ENCODE measurements at places on chromosomes 2 and 18.

GRCh38 chr2:43724728-43725526, 48.7 kb upstream of the C1GALT1C1L start:
- no peak for DNase-seq

DNA sequence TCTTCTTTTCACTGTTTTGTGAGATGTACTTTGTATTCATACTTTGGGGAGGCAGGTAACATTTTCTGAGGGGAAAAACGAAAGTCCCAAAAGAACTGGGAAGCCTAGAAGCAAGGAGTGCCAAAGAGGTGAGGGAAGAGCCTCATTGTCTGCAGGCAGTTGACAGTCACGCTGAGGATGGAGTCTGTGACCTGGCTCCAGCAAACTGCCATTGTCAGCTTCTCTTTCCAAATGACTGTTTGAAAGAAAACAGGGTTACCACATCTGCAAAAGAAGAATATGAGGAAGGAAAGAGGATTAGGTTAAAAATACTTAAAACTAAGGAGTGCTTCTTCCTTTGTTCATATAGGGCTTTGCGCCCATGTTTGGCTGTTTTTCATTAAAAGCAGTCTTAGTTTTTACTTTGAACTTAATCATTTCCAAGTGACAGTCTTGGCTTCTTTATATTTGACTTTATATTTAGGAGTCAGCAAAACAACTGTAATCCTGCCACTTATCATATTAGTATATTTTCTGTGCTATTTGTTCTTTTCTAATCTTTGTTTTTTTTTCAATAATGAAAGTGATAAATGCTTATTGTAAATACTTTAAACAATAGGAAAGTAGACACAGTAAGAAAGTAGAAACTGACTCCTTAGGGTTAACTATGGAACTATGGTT, 35.0 kb downstream of the CERS6 start:
- DNase-seq = peak; percentile 64

DNA sequence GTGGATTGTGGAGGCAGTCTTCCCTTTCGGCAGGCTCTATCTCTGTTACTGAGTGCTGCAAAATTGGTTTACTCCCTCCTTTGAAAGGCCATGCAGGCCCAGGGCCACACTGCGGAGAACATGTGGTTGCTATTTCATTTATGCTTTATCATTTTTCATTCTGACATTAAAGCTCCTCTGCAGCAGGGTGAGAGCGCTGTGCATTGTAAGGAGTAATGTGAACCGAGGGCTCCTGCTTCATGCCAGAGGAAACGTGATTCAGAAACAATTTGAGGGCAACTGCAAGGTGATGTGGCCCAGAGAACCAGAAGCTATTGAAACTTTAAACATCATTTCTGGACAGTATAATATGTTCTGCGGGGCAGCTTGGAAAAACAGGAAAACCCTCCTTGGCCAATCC, 341.6 kb upstream of the NT5C1B start:
- no peak for DNase-seq

DNA sequence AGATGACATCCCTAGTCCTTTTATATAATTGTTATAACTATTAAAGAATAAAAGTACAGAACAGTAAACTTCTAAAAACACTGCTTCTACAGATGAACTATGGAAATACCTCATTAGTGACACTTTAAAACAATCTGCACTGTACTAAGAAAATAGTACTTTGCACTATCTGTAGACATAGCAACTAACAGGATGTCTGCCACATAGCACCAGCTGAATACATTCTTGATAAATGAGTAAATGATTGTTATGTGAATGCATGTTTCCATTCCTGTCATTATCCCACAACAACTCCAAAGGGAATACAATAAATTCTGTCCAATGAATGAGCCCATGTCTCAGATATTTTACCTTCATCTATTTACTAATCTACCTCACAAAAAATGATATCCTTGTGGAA, 115.3 kb upstream of the SLC35G4 start:
- no peak for DNase-seq

GRCh38 chr18:49206717-49207116, 253.7 kb downstream of the DYM start:
- peak; percentile 64 for DNase-seq

GRCh38 chr2:95057535-95058370, 32.2 kb downstream of the MAL start:
- no peak for DNase-seq

DNA sequence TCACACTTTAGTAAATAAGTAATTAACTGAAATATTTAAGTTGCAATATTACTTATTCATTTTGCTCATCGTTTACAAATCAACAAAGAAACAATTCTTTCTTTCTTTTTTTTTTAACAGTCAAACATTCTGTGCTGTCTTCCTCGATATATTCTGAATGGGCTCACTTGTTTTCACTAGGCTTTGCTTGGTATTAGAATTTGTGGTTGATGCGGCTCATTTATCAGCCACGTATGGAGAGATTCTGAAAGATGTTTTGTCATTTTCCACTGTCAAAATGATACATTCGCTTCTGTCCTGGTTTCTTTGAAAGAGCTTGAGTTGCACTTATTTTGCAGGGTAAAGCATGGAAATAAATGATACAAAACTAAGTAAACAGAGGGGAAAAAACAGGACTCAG, 323.7 kb downstream of the LRRTM1 start:
- DNase-seq = no peak

DNA sequence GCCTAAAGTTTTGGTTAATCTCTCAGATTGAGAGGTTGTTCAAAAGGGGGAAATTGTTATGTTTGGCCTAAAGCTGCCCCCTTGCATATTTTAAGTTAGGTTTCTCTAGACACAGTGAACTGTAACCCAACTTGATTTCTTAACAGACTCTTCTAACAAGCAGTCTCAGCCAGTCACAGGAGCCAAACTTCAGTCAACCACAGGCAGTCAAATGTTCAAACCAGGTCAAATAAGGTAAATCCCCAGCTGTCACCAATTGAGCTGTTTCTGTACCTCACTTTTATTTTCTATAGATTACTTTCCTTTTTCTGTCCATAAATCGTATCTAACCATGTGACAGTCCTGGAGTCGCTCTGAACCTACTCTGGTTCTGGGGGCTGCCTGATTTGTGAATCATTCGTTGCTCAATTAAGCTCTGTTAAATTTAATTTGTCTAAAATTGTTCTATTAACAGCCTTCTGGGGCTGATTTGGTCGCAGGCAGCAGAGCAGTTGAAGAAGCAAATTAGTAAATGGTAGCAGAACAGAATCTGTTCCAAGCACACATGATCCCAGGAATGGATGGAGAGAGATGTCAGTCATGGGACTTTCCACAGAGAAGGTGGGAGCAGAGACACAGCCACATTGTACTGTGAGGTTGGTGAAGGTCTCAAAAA, 16.4 kb upstream of the NFU1 start:
- DNase-seq = no peak

DNA sequence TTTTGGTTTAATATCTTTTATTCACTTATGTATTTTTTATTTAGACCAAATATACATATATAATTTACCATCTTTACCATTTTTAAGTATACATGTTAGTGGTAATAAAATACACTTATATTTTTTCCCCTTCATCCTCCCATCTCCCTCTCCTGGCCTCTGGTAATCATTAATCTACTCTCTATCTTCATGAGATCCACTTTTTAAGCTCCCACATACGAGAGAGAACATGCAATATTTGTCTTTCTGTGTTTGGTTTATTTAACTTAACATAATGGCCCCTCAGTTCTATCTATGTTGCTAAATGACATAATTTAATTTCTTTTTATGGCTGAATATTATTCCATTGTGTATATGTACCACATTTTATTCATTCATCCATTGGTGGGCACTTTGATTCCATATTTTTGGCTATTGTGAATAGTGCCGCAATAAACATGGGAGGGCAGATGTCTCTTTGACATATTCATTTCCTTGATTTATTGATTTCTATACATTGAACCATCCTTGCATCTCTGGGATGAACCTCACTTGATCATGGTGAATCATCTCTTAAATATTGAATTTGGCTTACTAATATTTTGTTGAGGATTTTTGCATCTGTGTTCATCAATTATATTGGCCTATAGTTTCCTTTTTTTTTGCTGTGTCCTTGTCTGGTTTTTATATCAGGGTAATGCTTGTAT, 41.5 kb upstream of the MEP1B start:
- no peak for DNase-seq

GRCh38 chr2:168244318-168244717, 3.1 kb downstream of the STK39 start:
- DNase-seq = no peak

- no peak for DNase-seq
These were observed 133.9 kb downstream of the ARHGAP15 start for GRCh38 chr2:143263066-143263625.

DNA sequence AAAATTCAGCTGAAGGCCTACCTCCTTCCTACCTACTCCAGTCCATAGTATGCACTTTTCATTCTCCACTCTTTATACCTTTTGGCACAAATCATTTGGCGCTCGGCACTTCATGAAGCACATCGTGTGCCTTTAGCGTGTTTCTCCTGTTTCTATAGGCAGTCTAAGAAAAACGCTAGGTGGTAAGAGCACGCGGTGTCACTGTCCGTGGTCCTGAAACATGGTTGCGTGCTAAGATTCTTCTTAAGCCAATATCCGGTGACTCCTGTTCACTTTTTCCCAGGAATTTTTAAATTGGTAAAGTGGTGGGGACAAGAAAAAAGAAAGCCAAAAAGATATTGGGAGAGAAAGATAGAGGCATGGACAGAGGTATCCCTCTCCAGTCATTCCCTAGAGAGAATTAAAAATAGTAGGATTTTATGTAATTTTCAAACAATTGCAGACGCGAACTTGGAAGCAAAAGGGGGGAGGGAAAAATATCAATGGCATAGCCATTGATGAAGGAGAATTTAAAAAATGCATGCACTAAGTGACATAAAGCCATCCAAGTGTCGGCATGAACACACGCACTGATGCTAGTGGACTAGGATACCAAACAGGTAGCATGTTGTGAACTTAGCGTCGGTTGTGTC, 1.4 kb upstream of the CTNNA2 start:
- no peak for DNase-seq

- no peak for DNase-seq
These were observed 325 bp upstream of the TTLL4 start for GRCh38 chr2:218710334-218710686.

DNA sequence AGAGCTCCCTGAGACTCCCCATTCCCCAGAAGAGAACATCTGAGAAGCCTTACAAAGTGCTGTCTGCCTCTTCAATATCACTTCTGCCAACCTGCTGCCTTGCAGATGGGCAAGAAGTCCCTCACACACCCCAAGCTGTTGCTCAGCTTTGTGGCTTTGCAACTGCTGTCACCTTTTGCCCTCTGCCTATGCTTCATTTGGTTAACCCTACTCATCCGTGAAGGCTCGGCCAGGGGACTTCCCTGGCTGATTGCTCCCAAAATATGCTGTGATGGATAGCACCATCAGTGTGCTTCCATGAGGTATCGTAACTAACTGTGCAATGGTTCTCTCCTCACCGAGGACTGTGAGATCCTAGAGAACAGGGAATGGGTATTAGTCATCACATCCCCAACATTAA, 88.9 kb upstream of the CYP1B1 start:
- DNase-seq = no peak

DNA sequence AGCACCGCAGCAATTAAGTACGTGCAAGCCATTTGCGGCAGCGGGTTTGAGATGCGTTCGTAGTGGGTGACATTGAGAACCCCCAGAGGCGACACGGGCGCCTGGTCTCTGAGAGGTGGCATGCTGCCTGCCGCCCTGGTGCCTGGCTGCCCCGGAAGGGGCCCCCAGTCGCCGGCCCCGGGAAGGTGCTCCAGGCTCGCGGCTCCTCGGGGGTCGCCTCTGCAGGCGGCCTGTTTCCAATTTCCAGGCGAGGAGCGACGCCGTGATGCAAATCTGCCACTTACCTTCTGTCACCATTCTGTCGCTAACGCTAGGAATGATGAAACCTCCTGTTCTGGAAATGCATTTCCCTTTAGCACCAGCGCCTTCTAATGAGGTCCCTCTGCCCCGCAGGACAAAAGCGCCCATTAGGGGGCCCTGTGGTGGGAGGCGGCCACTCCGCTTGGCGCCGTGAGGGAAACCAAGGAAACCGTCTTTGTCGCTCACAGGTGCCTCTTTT, 13.0 kb downstream of the KIF5C start:
- DNase-seq = no peak

DNA sequence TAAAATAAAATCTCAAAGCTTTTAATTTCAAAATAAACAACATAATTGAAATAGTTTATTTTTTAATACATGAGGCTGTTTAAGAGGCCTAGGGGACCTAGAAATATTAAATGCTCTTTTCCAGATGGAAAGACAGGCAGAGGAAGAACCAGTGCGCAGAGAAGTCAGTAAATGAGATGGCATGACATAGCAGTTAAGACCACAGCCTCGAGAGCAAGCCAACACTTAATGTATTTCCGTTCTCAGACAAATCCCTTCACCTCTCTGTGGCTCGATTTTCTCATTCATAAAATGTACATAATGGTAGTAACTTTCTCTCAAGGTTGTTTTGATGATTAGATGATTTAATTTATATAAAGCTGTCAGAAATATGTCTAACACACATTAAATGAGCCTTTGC, 405.1 kb upstream of the CWC22 start:
- no peak for DNase-seq

GRCh38 chr2:136444323-136444722, 321.0 kb upstream of the THSD7B start:
- no peak for DNase-seq

- no peak for DNase-seq
These were observed 68.1 kb downstream of the DNAH7 start for GRCh38 chr2:196000551-196000950.

GRCh38 chr18:67359873-67360838, 156.4 kb downstream of the DSEL start:
- DNase-seq = no peak

GRCh38 chr2:55775828-55776227, 82.2 kb upstream of the PNPT1 start:
- no peak for DNase-seq

DNA sequence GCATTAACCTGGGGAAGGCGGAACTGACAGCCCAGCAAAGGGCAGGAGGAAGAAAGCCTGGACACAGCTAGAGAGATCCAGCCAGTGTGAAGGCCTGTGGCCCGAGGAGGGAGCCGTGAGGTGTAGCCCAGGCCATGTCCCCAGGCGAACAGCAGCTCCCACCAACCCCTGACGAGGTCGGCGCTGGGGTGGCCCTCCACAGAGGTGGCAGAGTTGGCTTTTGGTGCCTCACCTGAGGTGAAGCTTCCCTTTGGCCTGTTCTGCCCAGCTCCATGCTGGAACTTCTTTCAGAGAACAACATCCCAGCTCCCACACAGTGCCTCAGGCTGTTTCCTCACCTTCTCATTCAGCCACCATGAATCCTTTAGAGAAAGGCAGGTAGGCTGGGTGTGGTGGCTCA, 13.3 kb downstream of the TMEM177 start:
- no peak for DNase-seq

DNA sequence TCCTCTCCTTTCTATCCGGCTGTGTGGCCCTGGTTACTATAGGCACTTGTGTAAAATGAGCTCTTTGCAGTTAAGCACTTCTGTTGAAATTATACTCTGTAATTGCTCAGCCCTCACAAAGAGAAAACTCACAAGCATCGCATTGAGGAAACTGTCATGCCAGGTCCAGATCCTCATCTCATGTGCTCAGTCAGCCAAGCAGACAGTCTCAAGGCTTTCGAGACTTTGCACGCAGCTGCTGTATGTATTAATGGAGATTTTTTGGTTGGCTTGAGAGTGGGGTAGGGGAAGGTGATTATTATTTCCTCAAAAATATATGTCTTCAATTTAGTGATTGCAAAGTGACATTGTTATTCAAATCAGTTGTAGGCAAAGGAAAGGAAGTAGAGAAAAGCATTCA, 33.0 kb upstream of the PHLPP1 start:
- no peak for DNase-seq
